Activated CD4-positive, alpha-beta T cell treated with anti-CD3 and anti-CD28 coated beads, Interleukin-2, amount 10 ng/mL, durations not matched to agents 7 days and 5 days (primary cell): ENCODE measurements at places on chromosomes 6 and 20. TPM values are rescaled to one million over a fixed set of nuclear protein-coding genes. Genes with fewer than 3 reads are reported as not detected.
A peak's percentile ranks its signal among the peaks of the same experiment; 100 is the strongest.

GRCh38 chr6:135114355-135115145 is 59.9 kb upstream of the HBS1L start:
- peak overlapping the region; percentile 76 for H3K27ac ChIP-seq
- peaks cover 74% of the 10 kb centered on the region for H3K4me1 ChIP-seq
- H3K4me3 ChIP-seq: peak overlapping the region; percentile 40
- H3K27me3 ChIP-seq: no peaks in the 10 kb centered on the region

GRCh38 chr20:12798286-12798685 is 210.5 kb upstream of the SPTLC3 start:
- no peak overlapping the region for H3K27ac ChIP-seq
- H3K27me3 ChIP-seq: no peaks in the 10 kb centered on the region
- H3K36me3 ChIP-seq: no peaks in the 10 kb centered on the region
- no peaks in the 10 kb centered on the region for H3K4me1 ChIP-seq
- no peak overlapping the region for H3K4me3 ChIP-seq
- DNase-seq: no peak

- no peak for DNase-seq
- H3K27me3 ChIP-seq: no peaks in the 10 kb centered on the region
- peak overlapping the region; percentile 23 for H3K27ac ChIP-seq
- H3K4me3 ChIP-seq: no peak overlapping the region
- no peaks in the 10 kb centered on the region for H3K36me3 ChIP-seq
- H3K4me1 ChIP-seq: peaks cover 34% of the 10 kb centered on the region
Measured at GRCh38 chr20:53857723-53858236, 212.6 kb downstream of the BCAS1 start.

DNA sequence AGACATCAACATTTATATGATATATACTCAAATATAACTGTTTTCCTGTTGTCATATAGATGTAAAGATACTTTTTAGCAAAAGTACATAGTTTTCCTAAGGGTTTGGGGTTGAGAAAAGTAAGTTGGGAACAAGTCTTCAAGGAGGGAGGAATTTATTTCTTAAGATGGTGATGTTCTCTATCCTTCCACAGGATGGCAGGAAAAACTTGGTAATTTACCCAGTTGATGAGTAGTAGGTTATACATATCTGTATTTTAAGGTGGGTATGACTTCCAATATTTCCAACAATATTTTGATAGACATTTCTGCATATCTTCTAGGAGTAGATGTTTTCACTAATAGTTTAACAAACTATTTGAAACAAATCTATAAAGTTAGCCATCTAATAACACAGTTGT is 254.4 kb downstream of the RIMS1 start:
- H3K36me3 ChIP-seq: no peaks in the 10 kb centered on the region
- H3K4me1 ChIP-seq: no peaks in the 10 kb centered on the region
- no peak for DNase-seq

- H3K4me3 ChIP-seq: no peak overlapping the region
- peaks cover 11% of the 10 kb centered on the region for H3K4me1 ChIP-seq
- H3K27me3 ChIP-seq: no peaks in the 10 kb centered on the region
- DNase-seq: no peak
- H3K27ac ChIP-seq: no peak overlapping the region
Measured at GRCh38 chr6:125271486-125272159, 30.1 kb downstream of the HDDC2 start.

Gene CLPSL2
- not detected for total RNA-seq

Gene WFDC5
- not detected for total RNA-seq

Gene OXT
- total RNA-seq: not detected
